Tibial artery (tissue), 4 donors: ENCODE measurements at places on chromosomes 2 and 18.

GRCh38 chr18:63953811-63954210 lies 4.7 kb downstream of the HMSD start:
- no peak for DNase-seq

GRCh38 chr2:165952741-165953211 lies 800 bp downstream of the TTC21B start:
- no peak for DNase-seq

DNA sequence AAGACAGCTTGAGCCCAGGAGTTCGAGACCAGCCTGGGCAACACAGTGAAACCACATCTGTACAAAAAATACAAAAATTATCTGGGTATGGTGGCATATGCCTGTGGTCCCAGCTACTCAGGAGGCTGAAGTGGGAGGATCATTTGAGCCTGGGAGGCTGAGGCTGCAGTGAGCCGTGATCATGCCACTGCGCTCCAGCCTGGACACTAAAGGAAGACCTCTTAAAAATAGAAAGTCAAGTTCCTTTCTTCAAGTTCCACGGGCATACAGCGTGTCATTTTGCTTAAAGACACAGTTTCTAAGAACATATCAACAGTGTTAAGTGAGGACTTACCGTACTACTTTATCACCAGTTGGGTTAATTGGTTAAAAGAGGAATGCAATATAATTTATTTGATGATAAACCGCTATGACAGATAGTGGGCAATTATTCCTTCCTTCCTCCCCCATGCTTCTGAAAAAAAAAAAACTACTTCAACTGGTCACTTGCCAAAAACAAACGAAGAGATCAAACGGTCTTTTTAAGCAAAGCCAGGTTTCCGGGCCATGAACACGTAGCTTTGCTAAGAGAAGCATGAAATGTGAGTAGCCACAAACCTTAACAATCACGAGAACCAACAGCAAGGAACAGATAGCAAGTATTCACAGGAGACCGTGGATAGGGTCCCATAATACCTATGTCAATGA lies 21.4 kb downstream of the AP1S3 start:
- DNase-seq, result no peak

DNA sequence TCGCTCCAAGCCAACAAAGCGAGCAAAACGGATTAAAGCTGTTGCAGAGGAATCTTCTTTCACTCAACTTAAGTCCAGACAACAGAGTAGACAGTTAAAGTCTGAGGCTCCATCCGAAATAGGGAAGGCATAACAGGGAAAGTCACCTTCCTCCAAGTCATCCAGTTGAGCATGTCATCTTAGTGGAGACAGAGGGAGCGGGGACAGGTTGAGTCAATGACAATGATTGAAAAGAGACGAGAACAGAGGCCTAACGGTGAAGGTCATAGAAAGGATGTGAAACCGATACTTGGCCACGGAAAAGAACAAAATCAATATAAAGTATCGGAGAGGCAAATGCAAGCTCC lies 455 bp downstream of the C18orf32 start:
- no peak for DNase-seq

GRCh38 chr2:119862127-119862889 lies 102.6 kb downstream of the PTPN4 start:
- DNase-seq, result no peak

DNA sequence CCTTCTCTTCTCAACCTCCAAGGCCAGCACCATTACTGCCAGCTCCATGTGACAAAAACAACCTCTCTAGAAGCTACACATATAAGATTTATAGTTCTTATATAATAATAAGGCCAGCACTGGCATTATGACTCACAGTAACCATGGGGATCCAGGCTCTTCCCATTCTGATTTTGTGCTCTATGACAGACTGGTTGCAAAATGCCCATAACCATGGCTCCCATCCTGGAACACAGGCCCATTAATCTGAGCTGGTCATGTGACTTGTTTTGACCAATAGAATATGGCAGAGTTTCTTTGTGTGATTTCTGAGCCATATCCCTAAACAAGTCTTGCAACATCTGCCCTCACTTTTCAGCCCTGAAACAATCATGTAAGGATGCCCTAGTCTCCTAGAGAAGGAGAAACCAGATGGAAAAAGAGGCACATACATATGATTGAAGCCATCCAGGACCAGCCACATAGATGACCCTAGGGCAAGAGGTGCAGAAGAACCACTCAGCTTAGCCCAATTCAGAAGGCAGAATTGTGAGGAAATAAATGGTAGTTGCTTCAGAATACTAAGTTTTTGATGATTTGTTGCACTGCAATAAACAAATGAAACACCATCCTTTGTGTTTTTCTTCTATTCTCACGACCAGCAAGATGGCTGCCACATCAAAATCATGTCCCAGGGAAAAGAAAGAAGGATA lies 173.9 kb downstream of the SUCLG1 start:
- no peak for DNase-seq

- no peak for DNase-seq
Observed at GRCh38 chr2:168772704-168773103, 29.7 kb upstream of the NOSTRIN start.

- no peak for DNase-seq
Observed at GRCh38 chr18:69947361-69948133, at the start of gene CD226. CD226 (minus strand) TSS chr18:69947873; CDS start chr18:69947406, 467 bp downstream.

- no peak for DNase-seq
Observed at GRCh38 chr2:223995569-223995968, 38.3 kb downstream of the MRPL44 start.

DNA sequence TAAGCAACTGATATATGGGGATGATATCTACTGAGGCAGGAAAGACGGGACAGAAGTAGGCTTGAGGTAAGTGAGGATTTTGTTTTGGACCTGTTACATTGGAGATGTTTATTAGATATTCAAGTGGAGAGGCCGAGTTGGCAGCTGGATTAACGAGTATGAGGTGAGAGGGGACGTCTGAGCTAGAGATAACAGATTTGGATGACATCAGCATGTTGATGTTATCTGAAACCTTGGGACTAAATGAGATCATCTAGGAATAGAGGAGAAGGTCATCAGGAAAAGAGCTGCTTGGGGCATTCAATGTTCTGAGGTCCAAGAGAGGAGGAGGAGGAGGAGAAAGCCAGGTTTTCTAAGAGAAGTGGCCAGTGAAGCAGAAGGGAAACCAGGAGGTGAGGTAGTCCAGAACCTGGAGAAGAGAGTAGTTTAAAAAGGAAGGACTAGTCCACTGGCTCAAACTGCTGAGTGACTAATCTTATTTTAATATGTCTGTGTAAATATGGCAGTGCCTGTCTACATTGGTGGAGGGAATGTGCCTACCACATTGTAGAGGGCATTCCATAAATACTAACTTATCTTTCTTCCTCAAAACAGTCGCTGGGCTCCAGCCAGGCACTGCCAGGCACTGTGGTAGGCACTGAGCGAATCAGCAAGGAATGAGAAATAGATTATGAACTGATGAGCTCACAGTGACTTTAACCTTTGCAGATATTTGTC lies 488.3 kb downstream of the DLGAP1 start:
- DNase-seq, result no peak

GRCh38 chr2:54606393-54606958 lies 117.0 kb upstream of the EML6 start:
- DNase-seq, result no peak

DNA sequence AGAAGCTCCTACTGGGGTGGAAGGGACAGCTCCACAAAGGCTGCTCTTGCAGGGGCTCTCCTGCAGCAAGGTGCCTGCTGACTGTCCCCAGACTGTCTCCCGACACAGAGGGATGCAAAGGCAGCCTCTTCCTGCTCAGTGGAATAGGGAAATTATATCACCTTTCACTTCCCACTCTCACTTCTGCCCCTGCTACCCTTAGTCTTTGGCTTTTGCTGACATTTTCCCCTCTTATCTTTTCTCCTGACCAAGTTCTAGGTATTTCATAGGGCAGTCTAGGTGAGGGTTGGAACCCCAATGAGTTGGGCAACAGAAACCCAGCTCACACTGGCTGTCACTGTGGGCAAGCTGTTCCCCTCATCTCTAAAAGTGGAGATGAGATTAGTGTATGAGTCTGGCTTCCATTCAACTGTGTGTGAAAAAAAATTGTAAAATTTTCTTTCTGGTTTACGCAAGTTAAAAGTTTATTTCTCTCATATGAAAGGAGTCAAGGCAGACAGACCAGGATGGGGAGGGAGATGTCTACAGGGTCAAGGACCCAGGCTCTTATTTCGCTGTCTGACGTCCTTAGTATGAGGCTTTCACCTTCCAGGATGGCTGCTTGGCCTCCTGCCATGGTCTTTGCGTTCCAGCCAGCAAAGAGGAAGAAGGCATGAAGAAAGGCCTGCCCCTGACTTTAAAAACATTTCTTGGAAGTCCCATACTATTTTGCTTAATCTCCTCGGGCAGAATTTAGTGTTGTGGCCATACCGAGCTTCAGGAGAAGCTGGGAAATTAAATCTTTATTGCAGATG lies 7.5 kb upstream of the MOCOS start:
- peak; percentile 81 for DNase-seq
